Activated naive CD8-positive, alpha-beta T cell treated with anti-CD3 and anti-CD28 coated beads, Interleukin-2, amount 50 U/mL, for 16 hours (primary cell): ENCODE measurements at places on chromosomes 1 and 21.

DNA sequence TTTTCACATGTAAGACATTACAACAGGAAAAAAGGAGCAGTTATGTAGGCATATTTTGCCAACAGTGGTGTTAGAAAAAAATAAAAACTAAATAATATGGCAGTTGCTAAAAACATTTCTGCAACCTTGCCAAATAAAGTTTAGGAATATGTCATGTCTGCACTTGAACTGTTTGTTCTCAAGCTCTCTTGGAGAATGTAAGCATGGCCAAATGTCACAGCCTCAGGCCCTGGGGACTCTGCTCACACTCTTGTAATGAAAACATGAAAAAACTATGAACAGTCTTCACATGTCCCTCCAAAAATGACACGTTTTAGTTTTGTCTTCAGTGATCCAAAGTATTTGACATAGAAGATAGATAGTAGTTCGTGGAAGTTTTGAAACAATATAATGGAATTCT lies 753.3 kb downstream of the LTN1 start:
- no peak for DNase-seq

DNA sequence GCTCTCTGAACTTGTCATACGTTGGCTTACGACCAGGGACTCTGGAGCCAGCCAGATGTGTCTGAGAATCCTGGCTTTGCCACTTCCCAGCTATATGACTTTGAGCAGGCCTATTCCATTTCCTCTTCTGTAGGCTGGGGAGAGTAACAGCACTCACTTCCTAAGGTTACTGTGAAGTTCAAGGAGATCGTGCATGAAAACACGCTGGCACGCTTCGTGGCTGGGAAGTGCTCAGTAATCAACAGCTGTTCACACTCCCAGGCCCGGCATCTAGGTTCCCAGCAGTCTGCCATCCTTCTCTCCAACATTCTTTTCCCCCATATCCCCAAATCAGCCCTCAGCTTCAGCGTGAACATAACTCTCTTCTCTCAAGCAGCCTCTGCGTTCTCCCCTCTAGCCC lies 2.0 kb downstream of the ASCL5 start:
- DNase-seq, result no peak

GRCh38 chr1:221045842-221046831 lies 166.9 kb downstream of the HLX start:
- DNase-seq, result no peak

DNA sequence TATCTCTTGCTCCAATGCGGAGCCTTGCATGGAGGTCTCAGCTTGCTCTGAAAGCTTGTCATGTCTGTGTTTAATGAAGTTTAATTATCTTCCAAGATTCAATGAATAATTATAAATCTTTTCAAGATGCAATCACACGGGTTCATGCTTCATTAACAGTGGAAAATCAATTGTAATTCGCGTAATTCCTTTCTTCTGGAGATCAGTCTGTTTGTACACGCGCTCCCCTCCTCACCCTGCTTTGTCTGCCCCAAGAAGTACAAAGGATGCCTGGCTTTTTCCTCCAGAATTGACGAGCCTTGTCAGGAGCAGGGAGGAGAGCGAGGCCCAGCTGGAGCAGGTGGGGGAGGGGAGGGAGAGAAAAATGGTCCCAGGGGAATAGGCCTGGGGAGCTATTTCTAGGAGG lies 65.0 kb upstream of the DISP3 start:
- no peak for DNase-seq

DNA sequence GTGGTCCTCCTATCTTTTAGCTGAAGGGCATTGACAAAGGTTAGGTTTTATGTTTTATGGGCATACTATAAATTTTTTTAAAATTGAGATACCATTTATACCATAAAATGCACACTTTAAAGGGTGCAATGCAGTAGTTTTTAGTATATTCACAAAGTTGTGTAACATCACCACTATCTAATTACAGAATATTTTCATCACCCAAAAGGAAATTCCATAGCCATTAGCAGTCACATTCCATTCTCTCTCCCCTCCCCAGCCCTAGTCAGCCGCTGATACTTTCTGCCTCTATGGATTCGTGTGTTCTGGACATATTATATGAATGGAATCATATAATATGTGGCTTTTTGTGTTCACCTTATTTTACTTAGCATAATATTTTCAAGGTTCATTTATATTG lies 135.8 kb upstream of the B3GALT2 start:
- no peak for DNase-seq

- DNase-seq, result no peak
Measured at GRCh38 chr1:245091818-245092637, 62.8 kb upstream of the KIF26B start.

- DNase-seq, result no peak
Measured at GRCh38 chr1:200369706-200370105, 40.1 kb downstream of the ZNF281 start.

GRCh38 chr1:176575991-176576390 lies 113.0 kb downstream of the PAPPA2 start:
- DNase-seq, result no peak

DNA sequence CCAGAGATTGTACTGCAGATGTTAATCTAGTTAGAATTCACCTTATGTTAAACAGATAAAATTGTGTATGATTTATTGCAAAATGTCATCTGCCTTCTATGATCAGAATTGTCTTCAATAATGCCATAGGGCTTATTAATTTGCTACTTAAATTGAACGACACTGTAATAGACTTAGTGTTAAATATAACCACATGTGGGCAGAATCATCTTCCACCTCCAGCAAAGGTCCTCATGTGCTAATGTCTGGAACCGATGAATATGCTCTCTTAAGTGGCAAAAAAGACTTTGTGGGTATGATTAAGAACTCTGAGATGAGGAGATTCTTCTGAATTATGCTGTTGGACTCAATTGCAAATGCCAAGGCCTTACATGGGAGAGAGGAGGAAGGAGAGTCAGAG lies 4.3 kb downstream of the OR2T11 start:
- no peak for DNase-seq

DNA sequence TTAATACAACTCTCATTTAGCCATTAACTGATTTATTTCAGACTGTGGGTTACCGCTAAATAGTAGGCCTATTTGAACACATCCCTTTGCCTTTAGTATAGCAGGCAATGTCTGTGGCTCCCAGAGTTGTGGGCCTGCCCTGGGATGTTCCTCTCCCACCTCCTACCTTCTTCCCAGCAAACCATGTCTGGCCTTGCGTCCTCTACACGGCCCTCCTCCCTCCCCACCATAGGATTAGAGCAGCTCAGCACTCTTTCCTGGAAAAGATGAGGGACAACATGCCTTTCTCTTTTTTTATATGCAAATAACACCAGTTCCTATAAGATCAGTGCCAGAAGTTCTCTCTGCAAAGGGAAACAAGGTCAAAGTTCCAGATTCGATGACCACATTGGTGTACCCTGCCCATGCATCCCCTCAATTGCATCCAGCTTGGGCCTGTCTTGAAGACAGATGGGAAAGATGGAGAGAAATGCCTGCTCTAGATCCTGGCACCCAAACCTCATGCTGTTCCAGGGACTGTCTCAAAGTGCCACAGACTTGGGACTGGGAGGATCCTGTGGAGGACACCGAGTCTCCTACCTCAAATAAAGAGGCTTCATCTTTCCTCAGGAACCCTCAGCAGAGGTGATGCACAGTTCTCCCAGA lies 57.2 kb downstream of the CD46 start:
- no peak for DNase-seq

DNA sequence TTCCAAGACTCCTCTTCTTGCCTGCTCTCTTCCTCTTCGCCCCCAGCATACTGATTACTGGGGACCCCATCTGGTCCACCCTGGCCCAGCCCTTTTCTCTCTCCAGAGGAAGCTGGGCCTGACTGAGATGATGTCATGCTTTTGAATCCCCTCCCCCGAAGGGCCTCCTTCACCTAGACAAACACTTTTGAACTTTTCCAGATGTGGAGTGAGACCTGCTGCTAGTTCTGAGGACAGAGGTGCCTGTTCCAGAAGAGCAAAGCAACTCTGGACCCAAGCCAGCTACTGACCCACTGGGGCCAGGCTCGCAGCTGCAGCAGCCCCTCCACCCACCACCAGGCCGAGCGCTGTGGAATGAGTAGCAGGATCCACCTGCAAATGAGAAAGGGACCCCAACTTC lies 8.4 kb downstream of the CD34 start:
- no peak for DNase-seq

- no peak for DNase-seq
Measured at GRCh38 chr1:187063271-187063670, 234.5 kb downstream of the PLA2G4A start.

GRCh38 chr1:220700556-220701179 lies 10.5 kb downstream of the C1orf115 start:
- no peak for DNase-seq

- DNase-seq, result no peak
Measured at GRCh38 chr1:86085741-86086409, 70.7 kb downstream of the COL24A1 start.

- peak; percentile 6 for DNase-seq
Measured at GRCh38 chr1:20376880-20377494, 86.3 kb downstream of the VWA5B1 start.

DNA sequence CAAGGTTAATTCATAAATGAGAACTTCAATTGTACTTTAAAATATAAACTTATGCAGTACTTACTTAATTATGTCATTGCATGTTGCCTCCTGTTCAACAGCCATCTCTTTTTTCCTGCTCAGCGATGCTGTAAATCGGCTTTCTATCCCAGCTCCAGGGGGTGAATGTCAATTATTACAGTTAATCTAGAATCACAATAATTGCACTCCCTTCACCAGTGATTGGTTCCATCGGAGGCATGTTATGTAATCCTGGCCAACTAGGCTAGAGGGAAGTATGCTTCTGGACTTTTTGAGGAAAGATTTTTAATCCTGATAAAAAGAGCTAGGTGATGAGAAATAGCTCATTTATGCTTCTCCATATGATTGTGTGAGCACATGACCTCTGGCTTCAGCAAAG lies 53.8 kb upstream of the SGIP1 start:
- DNase-seq, result no peak

DNA sequence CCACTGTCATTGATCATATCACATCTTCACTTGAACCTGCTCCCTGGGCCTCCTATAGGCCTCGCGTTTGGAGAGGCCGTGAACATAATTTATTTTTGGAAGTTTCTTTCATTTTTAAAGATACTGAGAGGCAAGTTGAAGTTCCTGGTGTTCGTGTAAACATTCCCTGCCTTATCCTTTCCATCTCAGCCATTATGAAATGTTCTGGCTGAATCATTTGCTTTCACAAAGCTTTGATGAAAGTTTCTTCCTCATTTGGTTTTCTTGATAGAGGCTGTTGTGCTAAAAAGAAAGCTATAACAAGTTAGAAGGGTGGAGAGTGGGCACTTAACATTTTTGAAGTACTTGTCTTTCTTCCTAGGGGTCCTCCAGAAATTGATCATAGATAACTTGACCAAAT lies 15.5 kb downstream of the CAMTA1 start:
- no peak for DNase-seq

- DNase-seq, result no peak
Measured at GRCh38 chr1:200729863-200730262, 8.8 kb upstream of the CAMSAP2 start.

DNA sequence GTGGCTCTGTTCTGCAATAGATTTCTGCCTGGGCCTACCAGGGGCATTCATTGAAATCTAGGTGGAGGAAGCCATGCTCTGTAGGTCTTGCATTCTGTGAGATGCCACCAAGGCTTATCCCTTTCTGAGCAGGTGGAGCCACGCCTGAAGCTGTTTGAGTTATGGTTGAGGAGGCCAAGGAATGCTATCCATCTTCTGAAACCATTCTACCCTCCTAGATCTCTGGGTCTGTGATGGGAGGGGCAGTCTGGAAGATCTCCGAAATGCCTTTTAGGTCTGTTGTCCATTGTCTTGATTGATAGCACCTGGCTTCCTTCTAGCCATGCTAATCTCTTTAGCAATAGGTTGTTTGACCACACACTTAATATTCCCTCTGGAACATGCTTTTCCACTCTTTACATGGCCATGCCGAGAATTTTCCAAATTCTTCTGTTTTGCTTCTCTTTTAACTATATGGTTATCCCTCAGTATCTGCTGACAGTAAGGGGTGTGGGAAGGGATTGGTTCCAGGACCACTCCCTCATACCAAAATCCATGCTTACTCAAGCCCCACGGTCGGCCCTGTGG lies 45.2 kb downstream of the AK4 start:
- DNase-seq, result no peak

GRCh38 chr1:153568367-153569099 lies 2.9 kb upstream of the S100A2 start:
- peak; percentile 65 for DNase-seq

- DNase-seq, result peak; percentile 3
Measured at GRCh38 chr1:194289569-194290266, 1103.3 kb upstream of the B3GALT2 start.

DNA sequence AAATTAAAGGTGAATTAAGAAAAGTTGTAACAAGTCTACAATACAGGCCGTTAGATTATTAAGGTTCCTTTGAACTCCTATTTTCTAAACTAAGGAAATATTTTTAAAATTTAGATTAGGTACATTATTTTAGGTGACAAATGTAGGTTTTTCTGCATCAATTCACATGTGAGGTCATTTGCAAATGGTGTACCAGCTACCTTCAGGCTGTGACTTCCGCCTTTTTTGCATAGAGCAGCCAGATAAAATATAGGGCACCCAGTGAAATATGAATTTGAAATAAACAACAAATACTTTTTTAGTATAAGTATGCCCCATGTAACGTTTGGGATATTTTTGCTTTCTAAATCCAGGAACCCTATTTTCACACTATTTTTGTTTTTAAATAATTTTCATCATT lies 544.0 kb downstream of the LMO4 start:
- DNase-seq, result no peak

GRCh38 chr1:160539990-160540858 lies 17.2 kb upstream of the SLAMF6 start:
- no peak for DNase-seq

DNA sequence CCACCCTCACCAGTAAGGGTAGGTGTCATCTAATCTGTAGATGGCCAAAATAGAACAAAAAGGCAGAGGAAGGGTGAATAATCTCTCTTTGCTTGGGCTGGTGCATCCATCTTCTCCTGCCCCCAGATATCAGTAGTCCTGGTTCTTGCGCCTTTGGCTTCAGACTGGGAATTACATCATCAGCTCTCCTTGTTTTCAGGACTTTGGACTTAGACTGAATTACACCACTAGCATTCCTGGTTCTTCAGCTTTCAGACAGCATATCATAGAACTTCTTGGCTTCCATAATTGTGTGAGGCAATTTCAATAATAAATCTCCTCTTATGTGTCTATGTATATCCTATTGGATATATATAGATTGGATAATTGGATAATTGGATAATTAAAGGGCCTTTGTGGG lies 403.0 kb upstream of the USP24 start:
- DNase-seq, result no peak

DNA sequence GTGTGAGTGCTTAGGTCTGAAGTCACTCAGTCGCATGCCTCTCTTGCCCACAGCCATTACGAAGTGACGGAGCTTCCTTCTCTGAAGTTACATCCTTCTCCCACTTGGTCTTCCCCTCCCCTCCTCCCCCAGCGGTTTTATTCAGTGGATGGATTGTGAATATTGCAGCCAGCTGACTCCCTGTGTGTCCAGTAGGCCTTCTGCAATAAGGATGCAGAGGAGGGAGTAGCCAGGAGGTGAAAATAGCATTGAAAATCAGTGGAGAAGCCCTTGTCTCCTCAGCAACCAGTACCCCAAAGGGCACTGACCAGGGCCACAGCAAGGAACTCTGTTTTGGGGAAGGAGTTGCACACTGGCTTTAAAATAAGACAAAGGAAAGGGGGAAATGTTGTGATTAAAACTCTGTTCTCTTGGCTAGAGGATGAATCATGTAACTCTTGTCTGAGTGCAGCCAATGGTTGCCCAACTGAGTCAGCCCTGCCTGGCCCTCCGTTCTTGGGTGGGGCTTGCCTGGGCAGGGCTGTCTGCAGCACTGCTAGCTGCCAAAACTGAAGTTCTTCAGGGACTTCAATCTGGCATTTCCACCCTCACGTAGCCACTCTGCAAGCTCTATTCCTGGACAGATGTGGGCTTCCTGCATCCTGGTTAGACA lies 4.3 kb downstream of the S100A10 start:
- no peak for DNase-seq
